ENCODE measurements at places on chromosomes 11 and 22. TPM values are rescaled to one million over a fixed set of nuclear protein-coding genes. Genes with fewer than 3 reads are reported as not detected.

- no peak for DNase-seq
Measured at GRCh38 chr11:115126515-115127208, 377.6 kb downstream of the CADM1 start.

DNA sequence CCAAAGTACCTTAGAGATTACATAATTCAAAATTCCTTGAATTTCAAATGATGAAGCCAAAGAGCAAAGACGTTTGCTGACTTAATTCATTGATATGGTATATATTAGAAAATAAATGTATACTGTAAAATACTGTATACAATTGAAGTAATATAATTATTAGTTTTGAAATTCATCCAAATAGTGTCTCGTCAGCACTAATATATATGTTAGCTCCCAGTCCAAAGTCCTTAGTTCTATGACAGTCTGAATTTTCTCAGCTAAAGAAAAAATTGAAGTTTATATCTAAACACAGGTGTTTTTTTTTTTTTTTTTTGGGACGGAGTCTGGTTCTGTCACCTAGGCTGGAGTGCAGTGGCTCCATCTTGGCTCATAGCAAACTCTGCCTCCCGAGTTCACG is 431.3 kb downstream of the CNTN5 start:
- DNase-seq, result no peak

GRCh38 chr11:77236901-77237300 is 64.6 kb downstream of the GDPD4 start:
- DNase-seq, result no peak

GRCh38 chr11:18171377-18172000 is 1.1 kb upstream of the MRGPRX4 start:
- no peak for DNase-seq

DNA sequence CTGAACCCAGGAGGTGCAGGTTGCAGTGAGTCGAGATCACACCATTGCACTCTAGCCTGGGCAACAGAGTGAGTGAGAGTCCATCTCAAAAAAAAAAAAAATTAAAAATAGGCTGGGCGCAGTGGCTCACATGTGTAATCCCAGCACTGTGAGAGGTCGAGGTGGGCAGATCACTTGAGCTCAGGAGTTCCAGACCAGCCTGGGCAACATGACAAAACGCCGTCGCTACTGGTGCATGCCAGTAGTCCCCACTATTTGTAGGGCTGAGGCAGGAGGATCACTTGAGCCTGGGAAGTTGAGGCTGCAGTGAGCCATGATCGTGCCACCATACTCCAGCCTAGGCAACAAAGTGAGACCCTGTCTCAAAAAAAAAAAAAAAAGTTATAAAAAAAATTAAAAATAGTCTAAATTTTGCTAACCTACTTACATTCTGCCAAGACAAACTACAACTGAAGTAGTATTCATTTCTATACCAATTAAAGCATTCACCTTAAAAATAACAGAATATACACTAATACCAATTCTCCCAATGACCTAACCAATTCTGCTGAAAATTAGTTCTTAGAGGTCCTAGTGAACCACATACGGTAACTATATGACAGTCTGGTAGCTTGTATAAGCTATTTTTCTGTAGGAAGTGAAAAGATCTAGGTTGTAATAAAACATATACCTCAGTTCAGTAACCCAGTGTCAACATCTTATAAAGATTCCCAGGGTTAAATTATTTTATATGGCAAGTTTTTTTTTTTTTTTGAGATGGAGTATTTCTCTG is 7.1 kb downstream of the DDX6 start:
- peak; percentile 47 for DNase-seq

DNA sequence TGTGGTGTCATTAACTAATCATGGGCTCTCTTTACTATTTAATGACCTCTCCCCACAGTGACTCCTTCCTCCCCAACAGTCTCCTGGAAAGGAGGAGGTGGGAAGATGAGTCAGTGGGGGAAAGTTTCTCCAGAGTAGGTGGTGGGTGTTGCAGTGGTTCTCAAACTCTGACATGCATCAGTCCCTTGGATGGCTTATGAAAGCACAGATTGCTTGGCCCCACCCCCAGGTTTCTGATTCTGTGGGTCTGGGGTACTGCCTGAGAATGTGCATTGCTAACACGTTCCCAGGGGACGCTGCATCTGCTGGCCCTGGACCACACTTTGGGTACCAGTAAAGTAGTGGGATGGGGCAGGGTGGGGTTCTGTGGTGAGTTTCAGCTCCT is 9.8 kb downstream of the CD82 start:
- DNase-seq, result no peak

GRCh38 chr22:27311698-27312550 is 489.6 kb downstream of the MN1 start:
- no peak for DNase-seq

GRCh38 chr11:111909378-111909777 is 2.2 kb downstream of the CRYAB start:
- no peak for DNase-seq

- DNase-seq, result no peak
Measured at GRCh38 chr11:96267001-96267495, 75.9 kb downstream of the MAML2 start.

- DNase-seq, result no peak
Measured at GRCh38 chr11:18669711-18670110, 28.9 kb upstream of the TMEM86A start.

- no peak for DNase-seq
Measured at GRCh38 chr11:120372296-120372695, 36.1 kb downstream of the ARHGEF12 start.

DNA sequence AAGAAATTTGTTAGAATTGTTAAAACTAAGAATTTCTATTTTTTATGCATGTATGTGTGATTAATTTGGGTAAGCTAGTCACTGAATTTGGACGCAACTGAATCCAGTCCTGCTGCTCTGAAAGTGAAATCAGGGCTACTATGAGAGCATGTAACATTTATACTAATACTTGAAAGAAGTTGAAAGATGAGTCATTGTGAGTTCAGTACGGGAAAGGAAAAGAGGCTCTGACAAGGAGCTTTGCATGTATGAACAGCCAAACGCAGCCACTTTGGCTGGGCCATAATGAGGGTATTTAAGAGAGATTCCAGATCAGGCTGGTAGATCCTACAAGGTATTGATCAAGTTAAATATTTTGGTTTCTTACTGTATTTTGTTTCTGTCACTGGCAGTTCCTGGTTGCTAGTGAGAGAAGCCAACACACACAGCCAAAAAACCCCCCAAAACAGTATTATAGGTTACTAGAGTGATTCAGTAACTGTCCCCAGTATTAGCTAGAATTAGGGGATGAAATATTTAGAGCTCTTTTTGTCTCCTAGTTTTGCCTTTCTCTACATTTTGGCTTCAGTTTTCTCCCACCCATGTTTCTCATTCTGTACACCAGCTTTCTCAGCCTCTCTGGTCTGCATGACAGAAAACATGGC is 14.1 kb downstream of the AASDHPPT start:
- DNase-seq, result no peak

- no peak for DNase-seq
Measured at GRCh38 chr11:131980199-131980598, 609.8 kb downstream of the NTM start.

GRCh38 chr11:47408598-47409439 is 429 bp downstream of the SLC39A13 start:
- DNase-seq, result peak; percentile 54

DNA sequence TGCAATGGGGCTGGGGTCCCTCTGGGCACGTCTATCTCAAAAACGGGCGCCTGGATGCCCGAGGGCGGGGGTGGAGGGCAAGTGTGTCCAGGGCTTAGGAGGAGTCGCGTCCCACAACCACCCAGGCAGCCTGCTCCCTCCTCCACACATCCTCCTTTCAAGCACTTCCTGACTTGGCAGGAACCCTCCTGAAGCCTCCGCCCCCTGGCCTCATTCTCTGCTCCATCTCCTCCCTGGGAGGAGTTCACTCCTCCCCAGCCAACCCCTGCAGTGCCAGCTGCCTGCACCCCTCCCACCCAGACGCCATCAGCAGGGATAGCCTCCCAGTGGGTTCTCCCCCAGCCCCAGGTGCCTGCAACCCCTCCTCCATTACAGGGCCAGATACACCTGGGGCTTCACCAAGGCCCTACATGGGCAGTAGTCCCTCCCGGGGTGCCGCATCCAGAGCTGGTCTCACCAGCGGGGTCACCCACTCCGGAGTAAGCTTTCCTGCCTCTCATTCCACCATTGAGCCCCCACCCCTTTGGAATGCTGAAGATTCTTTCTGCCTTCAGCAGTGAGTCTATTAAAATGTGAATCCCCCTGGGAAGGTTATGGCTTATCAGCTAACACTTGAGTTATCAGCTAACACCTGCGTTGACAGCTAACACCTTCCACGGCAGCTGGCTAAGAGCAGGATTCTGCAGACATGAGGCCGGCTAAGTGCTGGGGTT is 24.4 kb downstream of the RTN4R start:
- DNase-seq, result peak; percentile 84

GRCh38 chr11:120750647-120751549 is 239.3 kb downstream of the GRIK4 start:
- DNase-seq, result no peak

DNA sequence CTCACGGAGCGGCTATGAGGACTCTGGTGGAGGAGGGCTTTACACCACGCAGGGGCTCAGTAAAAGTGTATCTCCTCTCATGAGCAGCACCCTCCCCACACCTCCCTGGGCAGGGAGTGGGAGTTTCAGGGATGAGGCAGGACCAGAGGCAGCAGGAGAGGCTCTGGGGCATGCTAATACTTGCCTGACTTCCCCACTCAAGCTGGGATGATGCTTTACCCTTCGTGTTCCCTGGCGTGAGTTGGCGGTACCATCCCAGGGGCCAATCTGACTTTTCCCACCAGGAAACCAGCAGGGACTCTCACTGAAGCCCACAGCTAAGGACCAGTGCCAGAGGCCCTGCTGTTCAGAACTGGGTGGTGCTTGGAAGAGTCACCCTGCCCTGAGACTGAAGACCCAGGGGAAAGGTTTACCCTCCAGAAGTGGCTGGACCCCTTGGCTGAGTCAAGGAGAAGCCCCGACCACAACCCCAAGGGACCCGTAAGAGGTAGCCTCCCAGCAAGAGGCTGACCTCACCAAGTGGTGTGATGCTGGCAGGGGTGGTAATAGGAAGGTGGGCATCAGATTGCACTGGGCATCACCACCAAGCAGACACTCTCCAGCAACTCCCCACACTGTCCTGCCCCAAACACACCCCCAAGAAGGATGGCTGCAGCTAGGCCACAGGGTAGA is 65.6 kb downstream of the THAP12 start:
- no peak for DNase-seq

GRCh38 chr22:37163575-37164504 is 14.1 kb upstream of the IL2RB start:
- no peak for DNase-seq

DNA sequence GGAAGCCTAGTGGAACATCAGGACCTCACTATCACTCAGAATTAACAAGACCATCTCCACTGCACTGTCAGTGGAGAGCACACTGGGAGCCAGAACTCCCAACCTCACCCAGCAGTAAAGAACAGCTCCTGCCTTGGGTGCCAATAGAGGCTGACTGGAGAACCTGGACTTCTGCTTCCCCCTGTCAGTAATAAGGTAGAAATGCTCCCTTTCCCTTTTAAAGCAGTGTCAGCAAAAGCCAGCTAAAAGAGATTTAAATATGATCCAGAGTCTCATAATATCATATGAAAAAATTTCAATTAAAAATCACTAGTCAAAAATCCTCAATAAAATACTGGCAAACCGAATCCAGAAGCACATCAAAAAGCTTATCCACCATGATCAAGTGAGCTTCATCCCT is 82.8 kb downstream of the SPATA19 start:
- no peak for DNase-seq

- DNase-seq, result no peak
Measured at GRCh38 chr11:35918716-35919115, 25.1 kb upstream of the LDLRAD3 start.

DNA sequence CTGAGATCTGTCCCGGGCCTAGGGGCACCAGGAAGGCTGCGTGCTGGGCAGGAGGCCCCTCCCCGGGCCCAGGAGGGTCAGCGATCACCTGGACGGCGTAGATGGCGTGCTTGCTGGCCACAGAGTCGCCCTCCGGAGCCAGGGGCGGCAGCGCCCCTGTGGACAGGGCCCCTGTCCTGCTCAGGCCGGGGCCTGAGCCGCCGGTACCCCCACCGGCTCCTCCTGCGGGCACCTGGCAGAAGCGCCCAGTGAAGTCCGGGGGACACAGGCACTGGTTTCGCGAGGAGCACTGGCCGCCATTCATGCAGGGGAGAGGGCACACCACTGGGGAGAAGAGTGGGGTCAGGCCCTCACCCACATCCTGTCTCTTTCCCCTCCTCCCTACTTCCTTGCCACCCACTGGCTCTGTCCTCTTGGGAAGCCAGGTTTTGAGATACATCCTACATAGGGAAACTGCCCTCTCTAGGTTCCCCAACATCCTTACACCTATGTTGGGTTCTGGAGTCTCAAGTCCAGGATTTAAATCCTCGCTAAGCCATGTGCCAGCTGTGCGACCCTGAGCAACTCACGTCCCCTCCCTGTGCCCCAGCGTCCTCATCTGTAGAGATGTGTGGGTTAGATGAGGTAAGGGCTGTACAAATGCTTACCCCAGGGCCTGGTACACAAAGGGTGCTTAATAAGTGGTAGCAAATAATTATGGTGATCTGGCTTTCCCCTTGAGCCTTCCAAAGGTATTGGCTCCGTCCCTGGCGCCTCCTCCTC is 3.9 kb downstream of the LTBP3 start:
- DNase-seq, result no peak

DNA sequence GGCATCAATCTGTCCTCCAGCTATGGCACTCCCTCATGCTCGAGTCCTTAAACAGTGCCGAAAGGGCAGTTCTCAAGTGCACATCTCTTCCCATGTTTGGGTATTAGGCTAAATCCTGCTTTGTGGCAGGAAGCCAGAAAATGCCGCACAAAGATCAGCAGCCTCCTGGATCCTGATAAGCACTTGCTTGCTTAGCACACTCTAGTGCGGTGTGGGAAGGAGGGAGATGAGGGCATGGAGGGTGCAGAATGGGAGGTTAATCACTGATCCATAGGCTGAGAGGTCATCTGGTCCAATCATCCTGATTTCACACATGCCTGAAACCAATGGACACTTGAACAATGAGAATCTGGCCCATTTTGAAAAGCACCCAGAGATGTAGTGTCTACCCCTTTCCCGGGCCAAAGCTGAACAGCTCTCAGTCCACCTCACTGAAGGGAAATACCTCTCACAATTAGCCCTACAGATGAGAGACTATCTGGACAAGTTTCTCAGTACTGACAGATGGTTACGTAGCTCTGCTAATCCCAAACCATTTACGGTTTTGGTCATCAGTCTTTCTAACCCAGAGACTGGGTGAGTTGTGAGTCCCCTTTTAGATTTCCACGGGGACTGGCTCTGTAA is 29.8 kb upstream of the CHRM4 start:
- peak; percentile 31 for DNase-seq

ADAMTS8 gene
- 1.00 TPM for total RNA-seq

OR4A16 gene
- total RNA-seq, result not detected

YAP1 gene
- 70.2 TPM for total RNA-seq

KCNJ4 gene
- 71.9 TPM for total RNA-seq

C11orf65 gene
- 1.2 TPM for total RNA-seq

OR51B2 gene
- total RNA-seq, result not detected

MN1 gene
- 8.1 TPM for total RNA-seq

CCDC81 gene
- total RNA-seq, result 0.14 TPM

HPS4 gene
- 8.3 TPM for total RNA-seq

ZNRD2 gene
- 28.3 TPM for total RNA-seq

BIK gene
- not detected for total RNA-seq

PRRG4 gene
- total RNA-seq, result 1.3 TPM

HMGXB4 gene
- 11.6 TPM for total RNA-seq

THRSP gene
- total RNA-seq, result not detected

C1QTNF4 gene
- total RNA-seq, result 0.42 TPM

OR2AG1 gene
- not detected for total RNA-seq

FGF4 gene
- total RNA-seq, result not detected

All from heart right ventricle (tissue), 16 donors.